ENCODE measurements at places on chromosomes 7 and 10.

- DNase-seq, result no peak
Observed at GRCh38 chr7:36943591-36944435, 219.5 kb upstream of the AOAH start.

- no peak for DNase-seq
Observed at GRCh38 chr7:11779864-11780674, 51.9 kb downstream of the THSD7A start.

DNA sequence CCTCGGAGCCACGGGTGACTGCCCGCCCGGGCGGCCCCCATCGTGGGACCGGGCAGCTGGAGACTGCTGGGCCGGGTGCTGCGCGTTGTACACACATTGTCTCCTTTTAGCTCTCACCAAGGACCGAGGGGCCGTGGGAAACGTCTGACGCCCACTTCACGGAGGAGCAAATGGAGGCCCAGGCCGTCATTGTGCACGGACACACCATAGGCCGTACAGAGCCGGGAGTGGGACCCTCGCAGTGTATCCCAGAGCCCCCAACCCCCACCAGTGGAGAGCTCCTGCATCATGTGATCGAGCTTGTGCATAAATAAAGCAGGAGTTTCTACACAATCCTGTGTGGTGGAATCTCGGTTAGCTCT, 722 bp downstream of the DENND10 start:
- no peak for DNase-seq

- DNase-seq, result no peak
Observed at GRCh38 chr7:125357676-125358455, 428.2 kb upstream of the POT1 start.

DNA sequence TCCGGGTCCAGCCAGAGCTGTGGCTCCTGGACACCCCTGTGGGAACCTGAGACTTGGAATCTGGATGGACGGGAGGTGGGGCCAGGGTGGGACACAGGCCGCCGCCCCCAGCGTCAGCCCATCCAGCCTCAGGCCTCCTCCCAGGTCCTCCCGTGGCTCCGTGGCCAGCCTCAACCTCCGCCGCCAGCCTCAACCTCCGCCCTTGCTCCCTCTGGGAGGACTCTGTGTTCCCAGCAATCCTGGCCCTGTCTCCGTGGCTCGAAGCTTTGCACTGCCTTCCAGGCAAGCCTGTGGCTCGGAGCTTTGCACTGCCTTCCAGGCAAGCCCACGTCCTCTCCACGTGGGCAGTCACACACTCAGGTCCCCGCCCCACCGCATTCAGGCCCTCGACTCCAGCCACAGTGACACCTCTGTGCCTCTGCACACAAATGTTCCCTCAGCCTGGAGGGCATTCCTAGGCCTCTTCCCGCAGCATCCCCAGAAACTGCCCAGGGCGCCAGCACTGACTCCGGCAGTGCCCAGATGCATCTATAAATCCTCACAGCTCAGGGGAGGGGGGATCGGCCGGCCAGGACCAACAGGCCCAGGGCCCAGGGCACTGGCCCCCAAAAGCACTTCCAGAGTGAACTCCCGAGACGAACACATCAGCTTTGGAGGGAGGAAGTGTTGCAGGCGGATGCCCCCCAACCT, 44.7 kb upstream of the PDGFA start:
- no peak for DNase-seq

DNA sequence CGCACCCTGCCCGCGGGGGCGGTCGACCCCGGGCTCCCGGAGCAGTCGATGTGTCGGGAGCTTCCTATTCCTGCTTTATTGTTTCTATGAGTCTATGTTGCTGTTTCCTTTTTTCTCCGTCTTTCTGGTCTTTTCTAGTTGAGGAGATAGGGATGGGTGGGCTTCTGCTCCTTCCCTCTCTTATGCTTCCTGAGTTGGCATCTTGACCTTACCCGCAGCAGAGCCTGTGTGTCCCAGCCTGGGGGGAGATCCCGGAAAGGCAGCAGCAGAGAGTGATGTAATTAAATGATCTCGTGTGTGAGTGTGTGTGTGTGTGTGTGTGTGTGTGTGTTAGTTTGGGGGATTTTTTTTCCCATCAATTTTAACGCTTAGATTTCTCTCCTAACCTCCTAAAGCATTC, 486 bp upstream of the SORCS1 start:
- no peak for DNase-seq

DNA sequence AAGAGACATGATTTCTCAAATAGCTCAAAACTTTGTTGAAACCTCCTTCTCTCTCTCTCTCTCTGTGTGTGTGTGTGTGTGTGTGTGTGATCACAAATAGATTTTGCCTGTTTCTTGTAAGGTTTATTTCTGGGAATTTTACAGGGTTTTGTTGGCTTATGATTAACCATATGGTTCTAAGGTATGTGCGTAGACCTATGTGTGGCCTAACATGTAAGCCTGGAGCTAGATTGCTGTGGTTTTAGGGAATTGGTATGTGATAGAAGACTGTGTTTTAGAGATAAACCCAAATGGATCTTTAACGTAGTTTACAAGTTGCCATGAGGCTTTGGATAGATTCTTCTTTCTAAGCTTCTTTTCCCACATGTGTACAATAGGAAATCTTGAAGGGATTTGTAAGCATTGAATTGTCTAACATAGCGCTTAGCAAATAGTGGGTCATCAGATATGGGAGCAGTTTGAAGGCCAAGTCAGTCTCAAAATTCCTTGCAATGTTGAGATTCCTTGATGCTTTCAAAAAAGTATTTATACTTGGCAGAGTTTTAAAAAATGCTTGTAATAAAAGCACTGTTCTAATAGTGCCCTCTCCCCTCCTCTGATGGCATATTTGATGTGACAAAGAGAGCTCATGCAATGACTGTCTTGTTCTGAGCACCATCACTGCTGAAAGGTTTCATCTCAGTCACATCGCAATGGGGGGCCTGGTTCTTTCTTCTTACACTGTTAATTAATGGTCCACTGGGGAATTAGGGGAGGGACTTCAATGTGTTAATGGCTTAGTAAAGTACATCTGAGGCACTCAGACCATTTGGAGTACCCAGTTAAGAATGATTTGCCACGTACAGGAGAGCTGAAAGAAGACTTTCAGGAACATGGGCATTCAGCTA, 118.2 kb downstream of the SNX10 start:
- DNase-seq, result no peak

DNA sequence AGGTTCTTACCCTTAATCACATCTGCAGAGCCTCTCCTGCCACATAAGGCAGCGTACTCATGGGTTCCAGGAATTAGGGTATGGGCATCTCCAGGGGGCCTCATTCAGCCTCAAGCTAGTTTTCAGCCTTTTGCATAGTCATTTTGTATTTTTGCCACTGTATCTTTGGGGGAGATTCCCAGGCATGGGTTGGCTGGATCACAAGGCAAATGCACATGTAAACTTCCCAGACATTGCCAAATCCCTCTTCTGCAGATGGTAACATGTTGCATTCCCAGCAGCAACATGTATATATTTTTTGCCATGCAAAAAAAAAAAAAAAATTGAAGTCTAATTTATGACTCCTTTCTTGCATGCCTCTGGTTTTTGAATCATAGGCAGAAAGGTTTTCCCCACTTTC, 595.4 kb upstream of the FOXK1 start:
- no peak for DNase-seq

Measured in GM12891 (cell line).